Stimulated activated CD4-positive, alpha-beta T cell treated with anti-CD3 and anti-CD28 coated beads, Interleukin-1b, Interleukin-23, amount 100 ng/mL, for 4 hours (primary cell): ENCODE measurements at places on chromosomes 7 and 10.

- no peak for DNase-seq
Observed at GRCh38 chr7:115831371-115831770, 199.2 kb downstream of the TFEC start.

GRCh38 chr10:21626457-21627161 lies 92.6 kb downstream of the MLLT10 start:
- DNase-seq = no peak

- DNase-seq = no peak
Observed at GRCh38 chr7:103972779-103973434, 16.6 kb downstream of the RELN start.

- no peak for DNase-seq
Observed at GRCh38 chr10:128083191-128083895, 42.9 kb downstream of the MKI67 start.

- DNase-seq = no peak
Observed at GRCh38 chr7:146235195-146235594, 118.6 kb downstream of the CNTNAP2 start.

DNA sequence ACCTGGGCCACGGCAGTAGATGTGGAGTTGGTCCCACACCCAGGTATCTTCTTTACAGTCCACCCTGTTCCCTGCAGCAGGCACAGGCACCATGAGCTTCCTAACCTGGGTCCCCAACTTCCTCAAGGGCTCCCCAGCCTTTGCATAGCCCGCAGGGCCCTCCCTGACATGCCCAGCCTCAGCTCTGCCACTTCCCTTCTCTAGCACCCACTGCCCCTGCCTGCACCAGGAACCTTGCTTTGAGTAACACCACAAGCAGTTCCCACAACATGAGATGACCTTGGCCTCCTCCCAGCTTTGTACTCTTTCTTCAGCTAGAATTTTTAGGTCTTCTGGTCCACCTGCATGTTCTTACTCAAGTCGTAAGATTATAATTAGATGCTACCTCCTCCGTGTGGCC lies 92.2 kb upstream of the ZPBP start:
- no peak for DNase-seq

DNA sequence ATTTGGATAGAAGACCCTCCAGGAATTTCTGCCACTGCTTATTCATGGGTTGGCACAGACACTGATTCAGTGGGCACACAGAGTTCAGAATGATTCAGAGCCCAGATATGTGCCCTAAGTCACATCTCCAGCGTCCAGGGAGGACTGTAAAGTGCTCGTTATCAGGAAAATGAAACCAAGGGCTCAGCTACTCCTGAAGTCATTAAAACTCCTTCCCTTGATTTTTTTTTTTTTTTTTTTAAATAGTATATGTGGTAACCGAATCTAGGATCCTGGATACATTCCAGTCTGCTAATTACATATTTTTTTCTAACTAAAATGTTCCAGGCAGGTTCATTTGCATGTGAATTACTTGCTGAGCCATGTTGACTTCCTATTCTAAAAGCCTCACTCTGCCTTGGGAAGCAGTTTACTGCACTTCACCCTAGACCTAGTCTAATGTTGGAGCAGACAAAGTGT lies 34.7 kb downstream of the MET start:
- DNase-seq = no peak

DNA sequence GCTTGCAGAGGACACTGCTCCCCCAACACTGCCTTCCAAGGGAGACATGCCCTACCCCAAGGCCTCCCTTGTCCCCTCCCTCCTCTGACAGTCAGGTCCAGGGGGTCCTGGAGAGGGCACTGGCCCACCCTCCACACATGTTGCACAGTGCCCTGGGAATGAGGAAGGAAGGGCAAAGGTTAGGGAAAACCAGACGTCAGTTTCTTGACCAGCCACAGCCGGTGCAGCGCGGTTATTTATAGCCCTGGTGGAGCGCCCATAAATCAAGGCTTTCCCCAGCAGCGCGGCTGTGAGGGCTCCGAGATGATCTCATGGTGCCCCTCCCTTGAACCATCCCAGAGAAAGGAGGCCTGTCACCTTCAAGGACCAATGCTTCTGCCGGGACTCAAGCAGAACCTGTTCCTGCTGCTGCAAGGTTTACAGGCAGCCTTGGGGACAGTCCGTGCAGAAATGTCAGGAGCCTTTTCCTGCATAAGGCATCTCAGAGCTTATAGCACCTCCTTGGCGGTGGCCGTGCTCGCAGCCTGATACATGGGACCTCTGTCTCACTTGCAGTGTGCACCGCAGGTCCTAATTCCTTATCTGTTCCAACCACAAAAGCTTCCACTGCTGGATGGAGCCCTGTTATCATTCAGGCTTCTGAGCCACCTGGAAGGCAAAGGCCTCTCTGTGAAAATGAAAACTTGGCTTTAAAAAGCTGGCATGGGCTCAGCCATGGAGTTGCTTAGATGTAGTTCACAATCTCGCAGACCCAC lies 127.3 kb downstream of the LHPP start:
- no peak for DNase-seq

DNA sequence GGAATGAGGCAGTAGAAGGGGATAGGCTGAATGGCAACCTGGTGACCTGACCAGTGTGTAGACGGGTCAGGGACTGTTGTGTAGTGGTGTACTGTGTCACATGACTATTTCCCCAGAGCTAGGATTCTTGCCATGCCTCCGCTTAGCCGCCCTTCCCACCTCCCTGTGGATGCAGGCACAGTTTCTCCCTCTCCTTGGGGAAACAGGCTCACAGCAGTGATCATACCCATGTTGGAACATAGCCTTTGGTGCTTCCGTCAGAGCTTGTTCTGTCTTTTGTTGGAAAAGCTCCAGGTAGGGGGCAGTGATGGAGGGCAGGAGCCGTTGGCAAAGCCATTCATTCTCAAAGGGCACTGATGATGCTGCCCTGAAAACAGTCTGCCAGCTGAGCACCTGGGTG lies 44.3 kb downstream of the OGDH start:
- no peak for DNase-seq

GRCh38 chr10:14485986-14486385 lies 155.3 kb upstream of the FRMD4A start:
- no peak for DNase-seq
